ENCODE measurements at places on chromosomes 1 and 21.

- DNase-seq: no peak
Observed at GRCh38 chr1:3275471-3276340, 178.8 kb upstream of the ARHGEF16 start.

DNA sequence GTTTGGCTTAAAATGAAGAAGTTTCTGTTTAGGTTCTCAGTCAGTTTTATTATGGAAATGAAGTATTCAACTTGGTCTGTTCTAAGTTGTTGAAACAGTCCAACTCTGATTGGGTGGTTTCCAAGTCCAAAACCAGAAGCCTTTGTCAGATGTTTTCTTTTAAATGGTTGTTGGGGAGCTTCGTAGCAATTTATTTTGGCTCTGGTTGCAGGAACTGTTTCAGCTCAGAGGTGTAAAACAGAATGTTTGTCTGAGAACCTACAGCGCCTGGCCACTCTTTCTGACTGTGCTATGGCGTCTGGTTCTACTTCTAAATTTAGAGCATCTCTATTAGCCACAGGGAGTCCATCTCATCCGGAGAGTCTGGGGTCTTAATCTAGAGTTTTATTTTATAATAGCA, 582.6 kb upstream of the TMPRSS15 start:
- DNase-seq: no peak

- no peak for DNase-seq
Observed at GRCh38 chr1:40652468-40652867, 13.0 kb downstream of the RIMS3 start.

DNA sequence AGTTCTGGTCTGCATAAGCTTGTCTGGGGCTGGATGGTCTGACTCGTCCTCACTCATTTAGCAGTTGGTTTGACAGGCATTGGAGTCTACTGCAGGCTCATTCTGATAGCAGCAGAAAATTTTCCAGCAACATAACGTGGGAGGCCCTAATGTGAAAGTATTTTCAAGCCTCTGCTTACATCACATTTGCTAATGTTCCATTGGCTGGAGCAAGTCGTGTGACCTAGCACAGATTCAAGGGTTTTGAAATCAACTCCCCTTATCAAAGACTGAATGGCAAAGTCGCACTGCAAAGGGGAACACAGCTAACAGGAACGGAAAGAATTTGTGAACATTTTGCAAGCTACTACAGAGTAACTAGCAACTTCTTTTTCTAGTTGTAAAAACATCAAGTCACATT, 2.3 kb upstream of the USH2A start:
- DNase-seq: no peak

- DNase-seq: no peak
Observed at GRCh38 chr1:246533371-246533905, 26.4 kb upstream of the SMYD3 start.

DNA sequence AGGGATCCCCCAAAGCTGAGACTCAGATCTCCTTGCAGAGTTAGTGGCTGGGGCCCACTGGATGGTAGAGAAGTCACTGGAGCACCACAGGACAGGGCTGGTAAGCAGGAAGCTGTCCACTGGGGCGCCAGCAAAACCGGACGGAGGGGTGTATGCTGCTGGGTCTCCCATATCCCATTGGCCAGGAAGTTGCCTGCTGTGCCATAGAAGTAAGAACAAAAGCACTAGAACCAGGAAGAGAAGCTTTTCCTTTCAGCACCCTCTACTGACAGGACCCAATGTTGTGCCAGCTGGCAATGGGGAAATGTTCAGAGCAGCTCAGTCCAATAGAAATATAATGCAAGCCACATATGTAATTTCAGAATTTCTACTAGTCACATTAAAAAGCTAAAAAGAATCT, 146.6 kb downstream of the SPATA46 start:
- DNase-seq: no peak

DNA sequence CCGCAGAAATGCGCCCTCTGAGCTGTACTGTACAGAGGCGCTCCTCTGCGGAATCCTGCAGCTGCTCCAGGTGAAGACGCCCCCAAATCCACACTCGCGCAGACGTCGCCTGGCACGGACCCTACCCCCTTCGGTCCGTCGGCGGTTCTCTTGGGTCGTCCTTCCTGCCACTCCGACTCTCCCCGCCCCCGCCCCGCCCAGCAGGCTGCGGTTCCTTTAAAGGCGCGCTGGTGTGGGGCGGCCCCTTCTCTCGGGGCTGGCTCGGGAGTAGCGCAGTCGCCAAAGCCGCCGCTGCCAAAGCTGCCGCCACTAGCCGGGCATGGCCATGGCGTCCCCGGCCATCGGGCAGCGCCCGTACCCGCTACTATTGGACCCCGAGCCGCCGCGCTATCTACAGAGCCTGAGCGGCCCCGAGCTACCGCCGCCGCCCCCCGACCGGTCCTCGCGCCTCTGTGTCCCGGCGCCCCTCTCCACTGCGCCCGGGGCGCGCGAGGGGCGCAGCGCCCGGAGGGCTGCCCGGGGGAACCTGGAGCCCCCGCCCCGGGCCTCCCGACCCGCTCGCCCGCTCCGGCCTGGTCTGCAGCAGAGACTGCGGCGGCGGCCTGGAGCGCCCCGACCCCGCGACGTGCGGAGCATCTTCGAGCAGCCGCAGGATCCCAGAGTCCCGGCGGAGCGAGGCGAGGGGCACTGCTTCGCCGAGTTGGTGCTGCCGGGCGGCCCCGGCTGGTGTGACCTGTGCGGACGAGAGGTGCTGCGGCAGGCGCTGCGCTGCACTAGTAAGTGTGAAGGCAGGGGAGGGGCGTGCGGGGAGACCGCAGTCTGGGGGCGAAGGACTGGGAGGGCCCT, at the start of gene RASSF5:
RASSF5 (plus strand) TSS at position 248 of the 846 bp plus-strand sequence; CDS start at position 320, 72 bp downstream.
- peak; percentile 90 for DNase-seq

DNA sequence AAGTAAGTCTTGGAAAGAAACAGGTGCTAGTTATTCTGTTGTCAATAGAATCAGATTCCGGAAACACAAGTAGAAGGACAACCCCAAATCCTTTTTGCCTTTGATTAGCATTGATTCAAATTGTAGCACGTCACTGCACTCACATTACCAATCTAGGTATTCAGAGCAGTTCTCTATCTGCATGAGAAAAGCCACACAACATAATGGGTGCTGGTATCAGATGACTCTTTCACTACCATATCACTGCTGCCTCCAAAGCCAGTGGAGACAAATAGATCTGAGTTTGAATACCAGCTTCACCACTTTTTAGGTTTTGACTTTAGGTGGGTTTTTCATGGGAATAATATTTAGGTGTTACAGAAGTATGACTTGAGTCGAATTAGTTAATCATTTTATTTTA, 38.9 kb downstream of the RTCA start:
- DNase-seq: no peak

GRCh38 chr1:155003227-155003765, 694 bp downstream of the ZBTB7B start:
- DNase-seq: peak; percentile 43

GRCh38 chr1:232922485-232922884, 27.9 kb upstream of the NTPCR start:
- no peak for DNase-seq

DNA sequence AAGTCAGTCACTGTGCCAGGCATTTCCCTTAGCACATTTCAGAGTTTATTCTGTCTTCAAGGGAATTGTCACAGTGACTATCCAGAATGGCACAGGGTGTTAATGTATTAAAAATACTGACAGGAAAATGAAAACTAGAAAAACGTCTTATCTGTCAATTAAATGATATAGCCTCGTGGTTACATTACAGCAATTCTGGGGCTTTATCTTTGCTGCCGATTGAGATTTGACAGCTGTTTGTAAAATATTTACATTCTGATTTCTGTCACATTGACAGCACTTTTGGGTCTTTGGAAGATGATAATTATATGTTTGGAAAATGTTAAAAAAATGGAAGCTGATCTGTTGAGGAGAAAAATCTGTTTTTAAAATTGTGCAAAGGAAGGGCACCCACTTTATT, 250.0 kb downstream of the CHRM3 start:
- DNase-seq: no peak

- DNase-seq: peak; percentile 63
Observed at GRCh38 chr1:235831148-235831547, 35.6 kb downstream of the LYST start.

GRCh38 chr1:99004861-99005442, at the start of gene PLPPR5:
PLPPR5 (minus strand) TSS chr1:99004861; CDS start chr1:99004671, 190 bp downstream.
- DNase-seq: peak; percentile 49

DNA sequence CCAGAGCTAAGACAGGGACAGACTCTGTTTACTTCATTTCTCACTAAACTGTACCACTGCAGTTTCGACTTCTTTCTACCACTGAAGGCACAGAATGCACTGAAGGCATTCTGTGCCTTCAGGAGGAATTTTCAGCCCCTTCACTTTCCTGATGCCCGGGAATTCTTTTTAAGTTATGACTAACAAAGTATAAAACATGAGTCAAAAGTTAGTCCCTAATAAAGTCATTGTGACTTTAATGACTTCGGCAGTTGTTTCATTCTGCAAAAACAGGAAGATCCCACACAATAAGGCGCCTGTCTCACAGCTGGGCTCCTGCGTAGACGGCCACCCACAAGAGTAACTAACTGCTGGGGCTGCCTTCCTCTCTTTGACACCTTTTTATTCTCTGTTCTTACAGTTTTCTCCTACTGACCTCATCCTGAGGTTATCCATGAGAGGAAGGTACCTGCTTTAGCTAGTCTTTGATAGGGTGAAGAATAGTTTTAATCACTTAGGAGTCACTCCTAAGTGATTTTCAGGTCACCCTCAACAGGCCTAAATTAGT, 183.9 kb upstream of the SGIP1 start:
- peak; percentile 55 for DNase-seq

DNA sequence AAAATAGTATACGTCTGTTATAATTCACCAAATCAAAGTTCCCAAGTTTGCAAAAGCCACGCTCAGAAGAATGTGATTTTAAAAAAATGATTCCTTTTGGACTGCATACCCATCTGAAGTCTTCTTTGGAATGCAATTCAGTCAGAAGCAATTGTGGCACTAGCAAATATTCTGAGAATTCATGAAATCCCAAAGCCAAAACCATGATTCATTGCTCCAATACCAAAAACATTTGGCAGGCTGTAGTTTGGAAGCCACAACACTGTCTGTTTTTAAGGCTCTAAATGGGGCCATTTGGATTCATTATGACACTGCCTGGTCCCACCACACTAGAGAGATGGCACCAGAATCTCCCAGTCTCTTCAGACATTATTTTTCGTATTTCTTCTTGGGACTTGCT, 21.8 kb upstream of the LRRC53 start:
- DNase-seq: no peak

DNA sequence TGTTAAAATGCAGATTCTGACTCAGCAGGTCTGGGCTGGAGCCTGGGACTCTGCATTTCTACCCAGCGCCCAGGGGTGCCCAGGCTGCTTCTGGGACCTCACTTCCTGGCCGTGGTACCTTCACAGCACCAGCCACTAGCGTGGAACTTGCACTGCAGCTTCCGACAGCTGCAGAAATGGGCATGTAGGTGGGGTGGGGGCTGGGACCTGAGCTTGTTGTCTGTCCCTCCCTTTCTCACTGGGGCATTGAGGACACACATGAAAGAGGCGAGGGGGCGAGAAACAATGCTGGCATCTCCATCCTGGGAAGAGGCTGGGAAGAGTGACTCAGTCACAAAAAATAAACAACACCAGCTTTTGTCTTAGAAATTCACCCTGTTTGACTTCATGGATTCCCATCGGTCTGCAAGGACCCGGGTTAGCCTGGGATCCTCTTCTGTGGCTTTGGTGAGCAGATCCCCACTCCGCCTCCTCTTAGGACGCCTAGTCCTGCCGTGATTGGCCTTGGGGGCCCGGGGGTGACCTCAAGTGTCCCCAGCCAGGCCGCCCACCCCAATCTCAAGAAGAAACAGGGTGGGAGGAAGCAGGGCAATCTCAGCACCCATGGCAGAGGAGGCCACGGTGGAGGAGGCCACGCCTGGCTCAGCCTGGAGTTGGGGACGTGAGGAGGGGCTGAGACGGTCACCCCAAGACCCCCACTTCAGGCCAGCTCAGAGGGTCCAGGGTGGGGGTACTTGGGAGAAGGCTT, 29.9 kb upstream of the POFUT2 start:
- no peak for DNase-seq

GRCh38 chr1:30382496-30382895, 340.9 kb downstream of the MATN1 start:
- DNase-seq: no peak

DNA sequence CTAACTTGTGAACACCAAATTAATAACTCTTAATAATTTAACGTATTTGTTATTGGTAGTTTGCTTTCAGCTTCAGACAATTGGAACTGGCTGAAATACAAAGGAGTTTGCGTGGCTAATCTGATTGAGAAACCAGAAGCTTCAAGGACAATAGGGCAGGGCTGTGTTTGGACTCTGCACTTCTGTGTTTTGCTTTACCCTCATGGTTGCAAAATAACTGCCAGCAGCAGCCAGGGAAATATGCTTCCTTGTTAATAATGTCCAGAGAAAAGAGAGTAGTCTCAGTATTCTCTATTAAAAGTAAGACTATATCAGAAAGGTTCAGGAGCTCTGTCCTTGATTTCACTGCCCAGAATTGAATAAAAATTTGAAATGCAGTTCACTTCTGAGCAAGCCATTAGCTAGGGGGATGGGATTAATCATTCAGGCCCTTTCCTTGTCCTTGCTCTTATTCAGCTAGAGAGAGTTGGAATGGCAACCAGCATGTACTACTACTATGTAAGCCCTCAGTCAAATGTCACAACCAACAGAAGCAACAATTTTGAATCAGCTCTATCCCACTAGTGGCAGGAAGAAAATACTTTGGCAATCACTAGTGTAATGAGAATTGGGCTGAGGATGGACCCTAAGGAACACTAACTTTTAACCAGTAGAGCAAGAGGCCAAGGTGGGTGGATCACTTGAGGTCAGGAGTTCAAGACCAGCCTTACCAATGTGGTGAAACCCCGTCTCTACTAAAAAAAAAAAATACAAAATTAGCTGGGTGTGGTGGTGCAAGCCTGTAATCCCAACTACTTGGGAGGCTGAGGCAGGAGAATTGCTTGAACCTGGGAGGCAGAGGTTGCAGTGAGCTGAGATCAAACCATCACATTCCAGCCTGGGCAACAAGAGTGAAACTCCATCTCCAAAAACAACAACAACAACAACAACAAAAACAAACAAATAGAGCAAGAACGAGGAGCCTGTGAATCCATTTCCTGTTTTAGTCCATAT, 76.8 kb downstream of the POU2F1 start:
- no peak for DNase-seq

DNA sequence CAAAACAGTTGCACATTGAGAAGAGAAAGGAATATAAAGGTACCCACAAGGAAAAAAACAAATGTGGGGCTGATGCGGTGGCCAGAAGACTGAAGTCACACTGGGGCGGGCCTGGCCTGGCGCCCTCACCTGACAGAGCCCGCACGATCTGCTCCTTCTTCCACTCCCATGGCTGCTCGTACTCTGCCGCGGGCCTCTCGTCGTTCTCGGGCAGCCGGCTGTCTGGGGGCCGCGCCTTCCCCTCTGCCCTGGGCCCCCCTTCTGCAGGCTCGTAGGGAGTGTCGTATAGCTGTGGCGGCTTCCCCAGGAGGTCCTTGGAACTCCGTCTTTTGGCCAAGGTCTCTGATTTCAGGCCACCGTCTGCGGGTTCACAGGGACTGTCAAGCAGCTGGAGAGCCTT, 13.1 kb upstream of the TDRD10 start:
- no peak for DNase-seq

All from activated T-cell treated with anti-CD3 and anti-CD28 coated beads, Interleukin-2, amount 50 U/mL, for 72 hours (primary cell).